ENCODE measurements at places on chromosomes 5 and 9. TPM values are rescaled to one million over a fixed set of nuclear protein-coding genes. Genes with fewer than 3 reads are reported as not detected.

The CCT5 gene
- 96.1 TPM for polyA plus RNA-seq

The FBP1 gene
- polyA plus RNA-seq, result 2.8 TPM

The ANGPTL2 gene
- polyA plus RNA-seq, result not detected

The DNAH5 gene
- not detected for polyA plus RNA-seq

The TXNDC8 gene
- polyA plus RNA-seq, result not detected

The TMEM174 gene
- polyA plus RNA-seq, result not detected

The LPCAT1 gene
- polyA plus RNA-seq, result 94.8 TPM

The MARCHF11 gene
- not detected for polyA plus RNA-seq

The TAF7 gene
- polyA plus RNA-seq, result 52.1 TPM

The PCDHGB6 gene
- 0.22 TPM for polyA plus RNA-seq

The NIPAL4 gene
- polyA plus RNA-seq, result 6.4 TPM

The APBA1 gene
- 0.03 TPM for polyA plus RNA-seq

The HBEGF gene
- polyA plus RNA-seq, result 1.8 TPM

All from B cell (primary cell).